ENCODE measurements at places on chromosomes 7 and 10.

DNA sequence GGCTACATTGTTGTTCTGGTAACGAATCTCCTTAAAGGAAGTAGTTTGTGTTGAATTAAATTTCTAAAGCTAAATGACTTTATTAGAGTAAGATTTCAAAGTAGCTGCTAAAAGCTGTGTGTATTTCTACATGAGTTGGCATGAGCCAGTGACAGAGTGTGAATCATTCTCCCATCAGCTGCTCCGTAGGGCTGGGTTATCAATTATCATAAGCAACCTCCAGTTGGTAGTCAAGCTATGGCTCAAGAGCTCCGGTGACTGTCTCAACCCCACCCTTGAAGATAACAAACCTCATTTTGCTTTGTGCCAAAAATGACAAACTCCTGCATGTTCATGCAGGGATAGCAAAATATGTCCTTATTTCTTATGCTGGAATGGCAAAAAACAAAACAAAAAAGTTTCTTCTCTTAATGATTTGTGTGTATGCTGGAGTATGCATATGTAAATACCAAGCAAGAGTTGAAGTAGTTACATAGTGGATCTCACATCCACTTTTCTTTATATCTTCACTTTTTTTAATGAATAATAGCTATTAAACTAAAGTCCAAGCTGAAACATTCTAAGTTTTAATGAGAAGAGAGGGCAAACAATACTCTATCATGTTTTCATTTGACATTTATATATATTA lies 249.4 kb downstream of the CACNA2D1 start:
- no peak overlapping the region for H3K4me3 ChIP-seq
- no peak overlapping the region for H3K27ac ChIP-seq
- no peaks in the 10 kb centered on the region for H3K27me3 ChIP-seq
- H3K4me1 ChIP-seq = no peaks in the 10 kb centered on the region
- DNase-seq = no peak

- peaks cover 8% of the 10 kb centered on the region for H3K36me3 ChIP-seq
- H3K27me3 ChIP-seq = no peaks in the 10 kb centered on the region
- H3K4me3 ChIP-seq = no peak overlapping the region
Observed at GRCh38 chr10:88346144-88346977, 236.8 kb downstream of the RNLS start.

DNA sequence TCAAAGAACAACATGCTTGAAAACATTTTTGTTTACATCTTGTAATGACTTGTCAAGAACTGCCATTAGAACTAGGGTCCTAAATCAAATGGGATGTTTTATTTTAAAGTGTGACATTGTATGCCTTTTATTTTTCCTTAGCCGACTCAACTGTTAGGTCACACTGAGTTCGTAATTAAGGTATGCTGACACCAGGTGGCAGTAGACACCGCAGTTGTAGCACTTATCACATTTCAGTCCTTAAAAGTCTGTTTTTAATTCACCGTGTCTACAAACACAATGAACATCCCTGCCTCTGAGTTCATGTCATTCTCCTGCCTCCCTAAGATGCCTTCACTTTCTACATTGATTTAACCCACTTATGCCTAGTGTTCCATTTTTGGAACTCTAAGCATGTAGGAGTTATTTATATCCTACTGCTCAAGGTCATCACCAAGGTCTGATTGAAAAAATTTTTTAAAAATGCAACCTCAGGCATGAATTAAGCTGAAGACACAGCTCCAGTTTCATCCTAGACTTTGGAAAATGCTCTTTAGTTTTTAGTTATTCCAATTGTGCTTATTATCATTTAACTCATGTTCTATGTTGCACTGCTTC lies 186.1 kb downstream of the BMPER start:
- H3K36me3 ChIP-seq = no peaks in the 10 kb centered on the region
- no peak overlapping the region for H3K4me3 ChIP-seq
- no peaks in the 10 kb centered on the region for H3K4me1 ChIP-seq

- DNase-seq = no peak
- no peak overlapping the region for H3K4me3 ChIP-seq
- no peak overlapping the region for H3K27ac ChIP-seq
- H3K4me1 ChIP-seq = no peaks in the 10 kb centered on the region
- no peaks in the 10 kb centered on the region for H3K27me3 ChIP-seq
Observed at GRCh38 chr7:102926783-102927140, 14.0 kb downstream of the LRRC17 start.

GRCh38 chr7:25171071-25171470 lies 46.0 kb upstream of the CYCS start:
- H3K27ac ChIP-seq = no peak overlapping the region
- H3K4me3 ChIP-seq = no peak overlapping the region
- peaks cover 9% of the 10 kb centered on the region for H3K36me3 ChIP-seq
- H3K27me3 ChIP-seq = no peaks in the 10 kb centered on the region

DNA sequence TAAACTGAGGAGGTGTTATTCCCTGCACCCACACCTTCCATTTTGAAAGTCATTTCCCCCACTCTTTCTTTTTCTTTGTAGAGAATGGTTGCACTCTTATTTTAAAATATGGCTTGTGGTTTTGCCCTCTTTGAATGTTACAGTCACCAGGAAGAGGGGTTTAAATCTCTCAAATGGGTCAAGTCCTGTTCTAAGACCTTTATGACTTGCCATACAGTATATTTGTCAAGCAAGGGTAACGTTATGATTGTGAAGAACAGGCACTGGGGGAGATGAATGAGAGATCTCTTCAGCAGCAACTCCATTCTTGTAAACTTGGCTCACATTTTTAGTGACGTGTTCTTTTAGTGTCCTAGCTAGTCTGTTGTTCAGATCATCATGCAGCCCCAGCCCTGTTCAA lies 634.7 kb downstream of the KCNMA1 start:
- no peaks in the 10 kb centered on the region for H3K36me3 ChIP-seq
- H3K4me1 ChIP-seq = no peaks in the 10 kb centered on the region
- DNase-seq = no peak
- H3K27ac ChIP-seq = no peak overlapping the region
- no peak overlapping the region for H3K4me3 ChIP-seq
- H3K27me3 ChIP-seq = peaks cover 5% of the 10 kb centered on the region

DNA sequence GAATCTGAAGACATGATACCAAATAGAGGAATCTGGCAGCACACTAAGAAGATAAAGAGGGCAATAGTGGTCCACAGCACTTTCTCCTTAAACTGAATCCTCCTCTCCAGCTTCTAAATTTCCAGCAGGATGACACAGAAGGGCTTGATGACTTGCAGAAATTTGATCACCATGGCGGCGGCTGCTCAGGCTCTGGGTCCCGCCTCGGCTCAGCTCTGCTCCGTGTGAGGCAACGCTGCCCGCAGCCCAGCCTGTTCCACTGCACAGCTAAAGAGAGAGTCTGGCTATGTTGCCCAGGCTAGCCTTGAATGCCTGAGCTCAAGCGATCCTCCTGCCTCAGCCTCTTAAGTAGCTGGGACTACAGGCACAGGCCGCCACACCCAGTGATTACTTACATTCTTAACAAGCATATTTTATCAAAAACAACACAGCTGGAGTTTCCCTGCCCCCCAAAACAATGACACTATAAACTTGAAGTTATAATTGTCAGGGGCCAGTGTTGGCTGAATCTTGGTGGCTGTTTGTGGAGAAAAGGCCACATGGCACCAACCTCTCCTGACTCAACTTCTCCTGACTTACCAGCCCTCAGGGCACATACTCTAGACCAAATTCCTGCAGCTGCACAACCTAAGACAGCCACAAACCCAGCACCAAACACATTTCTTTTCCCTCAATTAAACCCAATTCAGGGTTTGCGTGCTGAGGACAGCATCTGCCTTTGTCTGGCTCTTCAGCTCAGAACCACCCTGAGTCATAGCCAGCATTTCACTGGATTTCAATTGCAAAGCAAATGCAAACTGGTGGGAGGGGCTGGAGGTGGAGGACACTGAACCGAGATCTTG lies 11.6 kb upstream of the TNPO3 start:
- H3K4me1 ChIP-seq = peaks cover 14% of the 10 kb centered on the region
- no peak overlapping the region for H3K27ac ChIP-seq
- DNase-seq = no peak
- H3K27me3 ChIP-seq = peaks cover 10% of the 10 kb centered on the region
- no peak overlapping the region for H3K4me3 ChIP-seq
- peaks cover 2% of the 10 kb centered on the region for H3K36me3 ChIP-seq

DNA sequence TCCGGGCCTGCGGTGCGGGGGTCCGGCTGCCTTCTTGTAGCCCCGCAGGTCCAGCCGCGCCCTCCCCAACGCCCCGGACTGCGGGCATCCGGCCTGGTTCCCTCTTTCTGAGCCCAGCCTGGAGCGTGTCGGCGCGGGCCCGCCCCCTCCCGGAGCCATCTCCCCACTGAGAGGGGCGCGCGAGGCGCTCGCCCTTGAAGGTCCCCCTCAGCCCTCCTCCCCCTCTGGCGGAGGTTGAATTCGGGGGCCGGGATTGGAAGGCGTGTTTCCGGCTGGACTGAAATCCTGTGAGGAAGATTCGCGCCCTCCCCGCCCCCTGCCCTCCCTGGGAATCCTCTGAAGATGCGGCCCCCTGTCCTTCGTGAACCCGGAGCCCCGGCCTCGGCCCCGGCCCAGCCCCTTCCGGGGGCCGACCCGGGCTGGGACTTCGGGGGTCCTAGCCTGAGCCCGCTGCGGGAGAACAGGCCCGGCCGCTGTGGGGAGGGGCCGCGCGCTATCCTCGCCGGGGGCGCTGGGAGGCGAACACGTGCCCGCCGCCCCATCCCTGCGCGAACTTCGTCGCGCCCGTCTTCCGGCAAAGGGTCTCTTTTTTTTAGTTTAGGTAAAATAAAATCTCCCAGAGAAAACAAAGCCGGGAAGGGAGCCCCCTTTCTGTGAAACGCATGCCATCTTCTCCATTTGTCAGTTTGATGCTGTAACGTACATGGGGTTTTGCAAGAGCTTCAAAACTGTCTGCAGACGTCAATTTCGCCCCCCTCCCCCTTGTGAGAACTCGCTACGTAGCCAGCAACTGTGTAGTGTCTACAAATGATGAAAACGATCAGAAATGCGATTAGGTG lies 636 bp downstream of the PDCD4 start:
- H3K27me3 ChIP-seq = no peaks in the 10 kb centered on the region
- DNase-seq = peak; percentile 90
- peaks cover 63% of the 10 kb centered on the region for H3K4me1 ChIP-seq
- H3K27ac ChIP-seq = peak overlapping the region; percentile 93
- H3K4me3 ChIP-seq = peak overlapping the region; percentile 89

GRCh38 chr10:97210543-97210960 lies 24.8 kb upstream of the SLIT1 start:
- H3K4me3 ChIP-seq = no peak overlapping the region
- H3K4me1 ChIP-seq = no peaks in the 10 kb centered on the region
- H3K27me3 ChIP-seq = no peaks in the 10 kb centered on the region

DNA sequence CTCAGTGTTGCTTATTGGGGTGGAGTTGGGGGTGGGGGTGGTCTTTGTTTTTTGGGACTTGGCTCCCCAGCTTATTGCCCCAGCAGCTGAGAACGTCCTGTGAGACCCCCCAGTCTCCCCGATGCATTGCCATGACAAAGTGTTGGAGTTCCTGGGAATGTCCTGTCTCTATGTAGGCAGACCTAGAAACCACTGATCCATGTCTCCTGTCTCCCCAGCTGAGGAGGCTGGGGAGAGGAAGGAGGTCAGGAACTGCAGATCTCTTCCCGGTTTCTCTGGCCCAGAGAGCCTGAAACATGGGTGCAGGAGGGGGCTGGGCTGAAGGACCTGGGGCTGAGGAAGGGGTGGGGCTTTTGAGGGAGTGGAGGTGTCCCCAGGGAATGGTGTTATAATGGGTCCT lies 80.2 kb upstream of the GTF2IRD1 start:
- no peaks in the 10 kb centered on the region for H3K36me3 ChIP-seq
- DNase-seq = no peak
- no peak overlapping the region for H3K27ac ChIP-seq

DNA sequence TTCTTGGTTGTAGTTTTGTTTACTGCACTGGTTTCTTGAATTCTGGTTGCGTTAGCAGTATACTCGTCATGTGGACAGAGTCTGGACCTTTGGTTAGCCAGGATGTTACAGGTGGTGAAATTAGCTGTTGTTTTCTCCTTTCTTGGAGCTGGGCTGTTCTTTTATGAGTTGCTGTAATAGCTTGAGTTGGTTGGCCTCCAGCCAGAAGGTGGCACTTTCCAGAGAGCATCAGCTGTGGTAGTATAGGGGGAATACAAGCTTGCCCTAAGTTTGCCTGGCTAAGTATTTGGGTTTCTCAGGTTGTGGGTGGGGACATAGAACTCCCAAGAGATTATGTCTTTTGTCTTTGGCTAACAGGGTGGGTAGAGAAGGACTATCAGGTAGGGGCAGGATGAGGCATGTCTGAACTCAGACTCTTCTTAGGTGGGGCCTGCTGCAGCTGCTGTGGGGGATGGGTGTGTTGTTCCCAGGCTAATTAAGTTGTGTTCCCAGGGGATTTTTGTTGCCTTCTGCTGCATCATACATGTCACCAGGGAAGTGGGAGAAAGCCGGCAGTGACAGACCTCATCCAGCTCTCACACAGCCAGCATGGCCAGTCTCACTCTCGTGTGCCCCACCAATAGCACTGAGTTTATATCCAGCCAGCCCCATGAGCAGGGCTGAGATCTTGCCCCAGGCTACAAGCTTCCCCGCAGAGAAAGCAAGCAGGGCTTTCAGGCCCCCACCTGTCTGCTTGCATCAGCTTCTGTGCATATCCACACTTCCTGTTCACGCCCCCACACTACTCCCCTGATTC lies 246.7 kb upstream of the TPK1 start:
- H3K4me1 ChIP-seq = no peaks in the 10 kb centered on the region
- H3K27ac ChIP-seq = no peak overlapping the region
- H3K36me3 ChIP-seq = no peaks in the 10 kb centered on the region
- no peak overlapping the region for H3K4me3 ChIP-seq

GRCh38 chr10:88168171-88169036 lies 305.0 kb downstream of the PTEN start:
- H3K27me3 ChIP-seq = no peaks in the 10 kb centered on the region
- H3K4me1 ChIP-seq = peaks cover 29% of the 10 kb centered on the region
- H3K27ac ChIP-seq = no peak overlapping the region
- no peak for DNase-seq
- no peak overlapping the region for H3K4me3 ChIP-seq

DNA sequence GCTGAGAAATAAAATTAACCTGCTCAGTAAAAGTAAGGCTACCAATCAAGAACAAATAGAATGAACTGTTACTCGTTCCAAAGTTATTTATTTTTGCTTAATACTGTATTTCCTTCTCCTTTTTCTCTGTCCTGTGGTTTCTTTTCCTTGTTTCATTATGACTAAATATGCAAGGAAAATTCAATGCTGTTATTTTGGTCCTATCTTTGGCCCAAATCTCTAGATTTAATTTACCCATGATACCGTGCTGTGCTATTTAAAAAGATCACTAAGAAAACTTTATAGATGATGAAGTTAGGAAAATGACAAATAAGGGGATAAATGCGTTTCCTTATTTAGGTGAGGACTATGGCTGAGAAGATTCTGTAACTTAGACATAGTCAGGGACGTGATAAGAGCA lies 45.3 kb upstream of the FAM133B start:
- peaks cover 83% of the 10 kb centered on the region for H3K4me1 ChIP-seq
- DNase-seq = no peak
- no peaks in the 10 kb centered on the region for H3K27me3 ChIP-seq
- H3K36me3 ChIP-seq = peaks cover 57% of the 10 kb centered on the region
- no peak overlapping the region for H3K4me3 ChIP-seq
